ENCODE measurements at places on chromosomes 4 and X.

DNA sequence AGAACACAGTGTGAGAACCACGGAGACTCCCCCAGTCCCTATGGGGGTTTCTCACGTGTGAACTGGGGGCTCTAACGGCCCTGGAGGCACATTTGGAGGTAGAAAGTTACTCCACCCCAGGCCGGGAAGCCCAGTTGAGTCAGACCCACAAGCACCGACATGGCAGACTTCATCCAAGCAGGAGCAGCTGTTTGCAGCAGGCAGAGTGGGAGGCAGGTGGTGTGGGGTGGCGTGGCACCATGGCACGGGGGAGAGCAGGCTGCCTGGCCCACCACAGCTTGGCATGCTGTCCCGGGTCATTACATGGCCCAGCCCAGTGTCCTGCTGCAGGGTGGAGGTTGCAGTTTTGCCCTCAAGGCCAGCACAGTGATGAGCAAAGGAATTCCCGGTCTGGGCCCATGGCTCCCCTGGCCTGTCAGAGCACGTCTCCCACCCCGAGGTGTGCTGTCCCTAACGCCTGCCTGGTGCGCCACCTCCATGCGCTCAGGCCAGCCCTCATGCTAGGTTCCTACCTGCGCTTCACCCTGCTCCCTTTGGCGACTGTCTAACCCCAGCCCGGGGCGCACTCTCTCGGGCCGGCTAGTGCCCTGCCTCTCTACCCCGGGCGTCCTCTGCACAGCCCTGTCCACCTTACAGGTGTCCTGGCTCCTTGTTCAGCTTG, 90.6 kb upstream of the AFAP1 start:
- DNase-seq = no peak

GRCh38 chrX:67436867-67437266, 107.0 kb upstream of the AR start:
- DNase-seq = no peak

DNA sequence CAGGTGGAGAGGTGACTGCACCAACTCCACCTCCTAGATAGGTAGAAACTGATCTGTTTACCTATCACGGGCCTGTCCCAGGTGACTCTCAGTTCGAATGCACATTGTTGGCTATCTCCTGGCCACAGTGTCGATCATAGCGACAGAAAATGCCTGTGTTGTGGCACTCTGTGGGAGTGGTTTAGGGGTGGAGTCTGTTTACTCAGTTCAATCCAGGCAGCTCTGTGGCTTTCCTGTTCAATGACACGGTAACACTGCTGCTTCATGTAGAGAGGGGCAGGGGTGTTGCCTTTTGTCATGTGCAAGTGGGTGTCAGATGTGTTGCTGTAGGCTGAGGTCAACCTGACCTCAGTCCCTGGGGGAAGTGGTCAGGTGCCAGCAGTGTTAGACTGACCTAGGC, 1602.4 kb downstream of the TECRL start:
- no peak for DNase-seq

- no peak for DNase-seq
These were observed 75.6 kb downstream of the ATP10D start for GRCh38 chr4:47560682-47561081.

DNA sequence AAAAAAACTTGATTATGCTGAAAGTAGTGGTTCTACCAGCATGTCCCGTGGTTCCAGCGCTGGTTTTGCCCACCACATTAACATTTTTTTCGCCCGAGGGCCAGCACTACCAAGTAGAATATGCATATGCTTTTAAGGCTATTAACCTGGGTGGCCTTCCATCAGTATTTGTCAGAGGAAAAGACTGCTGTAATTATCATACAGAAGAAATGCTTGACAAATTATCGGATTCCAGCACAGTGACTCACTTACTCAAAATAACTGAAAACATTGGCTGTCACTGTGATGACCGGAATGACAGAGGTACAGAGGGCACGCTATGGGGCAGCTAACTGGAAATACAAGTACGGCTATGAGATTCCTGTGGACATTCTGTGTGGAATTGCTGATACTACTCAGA, 34.6 kb downstream of the PRPS2 start:
- DNase-seq = peak; percentile 2

GRCh38 chr4:123856689-123857545, 460.3 kb downstream of the SPRY1 start:
- DNase-seq = peak; percentile 73

Measured in mesenchymal stem cell (in vitro differentiated cells and primary cell).